ENCODE measurements at places on chromosomes 3 and 15.

- ATAC-seq: no peak
Observed at GRCh38 chr3:8387571-8387970, 114.1 kb upstream of the LMCD1 start.

DNA sequence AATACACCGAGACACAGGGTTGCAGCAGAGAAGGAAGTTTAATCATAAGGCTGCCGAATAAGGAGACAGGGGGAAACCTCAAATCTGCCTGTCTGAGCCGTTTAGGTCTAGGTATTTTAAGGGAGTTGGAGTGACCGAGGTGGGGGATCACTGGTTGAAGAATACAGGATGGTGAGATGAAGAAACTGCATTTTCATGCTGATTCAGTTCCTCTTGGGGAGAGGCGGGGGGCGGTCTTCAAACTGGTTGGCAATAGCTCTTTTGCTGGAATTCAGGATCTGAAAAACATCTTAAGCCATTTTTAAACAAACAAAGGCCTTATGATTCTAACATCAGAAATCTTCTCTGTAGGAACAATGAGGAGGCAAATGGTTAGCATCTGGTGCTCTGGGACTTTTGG is 699.5 kb upstream of the CFAP20DC start:
- ATAC-seq: no peak

DNA sequence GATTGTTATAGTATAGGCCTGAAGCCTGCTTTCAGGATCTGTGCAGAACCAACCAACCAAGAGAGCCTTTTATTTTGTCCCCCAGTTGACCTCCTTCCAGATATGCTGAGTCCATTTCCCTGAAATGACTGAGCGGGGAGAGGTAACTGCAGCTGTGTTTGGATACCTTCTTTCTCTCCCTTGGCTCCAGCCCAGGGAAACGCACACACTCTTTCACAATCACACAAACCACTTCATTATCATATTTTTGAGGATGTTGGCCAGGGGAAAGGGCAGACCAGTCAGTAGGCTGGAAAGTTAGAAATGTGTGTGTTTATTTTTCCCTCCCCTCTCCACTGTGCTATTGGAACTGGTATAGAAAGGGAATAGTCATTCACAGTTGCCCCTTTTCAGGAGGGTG is 417.7 kb upstream of the TBL1XR1 start:
- no peak for ATAC-seq

GRCh38 chr3:122382888-122383666 is at the start of gene MIX23:
MIX23 (minus strand) TSS chr3:122383231; CDS start chr3:122383224, 7 bp downstream.
- peak; percentile 82 for ATAC-seq

GRCh38 chr3:190339130-190339529 is 16.9 kb upstream of the CLDN1 start:
- no peak for ATAC-seq

GRCh38 chr15:80401456-80401855 is 2.7 kb upstream of the ARNT2 start:
- no peak for ATAC-seq

Data from SK-N-SH treated with all-trans-retinoic acid at 6 μM for 48 hours (cell line).